AML-193 (cell line): ENCODE measurements at places on chromosomes 7 and 10.

- DNase-seq, result no peak
Measured at GRCh38 chr7:130387628-130388403, 7.5 kb downstream of the CPA1 start.

DNA sequence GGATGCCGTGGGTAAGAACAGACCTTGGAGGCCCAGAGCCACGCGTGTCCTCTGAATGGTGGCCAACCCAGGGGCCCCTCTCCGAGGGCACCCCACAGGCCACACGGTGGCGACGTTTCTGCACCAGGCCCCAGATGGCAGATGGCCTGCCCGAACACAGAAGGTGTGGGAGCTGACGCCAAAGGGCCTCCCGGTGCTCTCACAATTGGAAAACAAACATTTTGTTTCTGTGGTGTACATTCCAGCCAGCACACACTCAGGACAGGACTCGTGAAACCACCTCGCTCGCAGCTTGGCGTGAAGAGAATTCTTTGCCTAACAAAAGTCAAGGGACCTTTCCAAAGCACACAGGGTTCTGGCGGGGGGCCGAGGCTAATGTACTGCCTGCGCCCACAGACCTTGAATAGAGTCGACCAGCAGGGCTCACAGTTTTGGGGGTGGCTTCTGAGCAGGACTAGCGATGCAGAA lies 112.1 kb downstream of the FAM53B start:
- no peak for DNase-seq

GRCh38 chr7:94856643-94857042 lies 50.8 kb upstream of the PPP1R9A start:
- DNase-seq, result no peak

GRCh38 chr7:101162551-101163278 lies 2.7 kb downstream of the VGF start:
- no peak for DNase-seq

- no peak for DNase-seq
Measured at GRCh38 chr10:60289800-60290199, 99.9 kb downstream of the ANK3 start.

DNA sequence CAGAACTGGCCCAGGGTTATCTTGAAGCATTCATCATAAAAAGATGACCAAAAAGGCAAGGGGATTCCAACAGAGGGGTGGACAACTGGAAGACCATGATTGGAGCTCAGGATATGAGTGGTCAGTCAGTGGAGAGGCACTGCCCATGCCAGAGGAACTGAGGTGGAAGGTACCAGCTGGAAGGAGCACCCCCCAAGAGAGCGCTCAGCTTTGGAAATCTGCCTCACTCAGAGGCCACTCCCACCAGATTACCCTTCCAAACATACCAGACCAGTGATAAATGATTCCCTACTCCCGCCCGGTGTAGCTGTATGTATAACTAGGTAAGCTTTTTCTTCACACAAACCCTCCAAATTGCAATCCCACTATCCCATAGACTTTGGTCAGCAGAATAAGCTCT lies 257.0 kb upstream of the SLC26A5 start:
- DNase-seq, result no peak

DNA sequence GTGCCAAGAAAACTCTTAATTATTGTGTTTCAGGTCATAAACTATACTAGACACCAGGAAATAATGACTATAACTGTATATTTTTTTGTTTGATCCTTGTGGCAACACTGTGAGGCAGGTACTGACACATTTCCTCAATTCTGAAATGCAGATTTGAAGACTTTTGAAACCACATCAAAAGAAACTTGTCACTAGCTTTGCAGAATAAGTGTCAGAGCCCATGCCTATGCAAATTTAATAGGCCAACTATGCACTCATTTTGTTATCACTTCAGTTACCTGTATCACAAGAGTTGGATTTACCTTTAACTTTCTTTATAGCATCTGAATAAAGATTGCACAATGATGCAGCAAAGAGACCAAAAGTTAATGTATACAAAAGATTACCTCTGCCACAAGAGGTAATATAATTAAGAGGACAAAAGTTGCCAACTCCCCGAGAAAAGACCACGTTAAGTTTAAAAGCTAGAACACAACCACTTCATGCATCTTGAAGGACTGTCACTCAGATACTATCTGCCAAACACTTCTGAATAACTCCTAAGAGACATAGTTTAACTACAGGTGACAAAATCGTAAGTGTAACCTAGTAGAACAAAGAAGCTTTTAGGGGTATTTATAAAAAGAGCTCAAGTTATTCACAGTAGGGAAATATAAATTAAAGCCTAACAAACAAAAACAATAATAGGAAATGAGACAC lies 80.5 kb downstream of the ELAPOR2 start:
- DNase-seq, result no peak

GRCh38 chr7:111771638-111772037 lies 209.3 kb upstream of the IMMP2L start:
- no peak for DNase-seq

GRCh38 chr7:26655781-26656180 lies 208.6 kb downstream of the SKAP2 start:
- DNase-seq, result no peak

GRCh38 chr10:114138581-114138980 lies 35.4 kb downstream of the CCDC186 start:
- no peak for DNase-seq

DNA sequence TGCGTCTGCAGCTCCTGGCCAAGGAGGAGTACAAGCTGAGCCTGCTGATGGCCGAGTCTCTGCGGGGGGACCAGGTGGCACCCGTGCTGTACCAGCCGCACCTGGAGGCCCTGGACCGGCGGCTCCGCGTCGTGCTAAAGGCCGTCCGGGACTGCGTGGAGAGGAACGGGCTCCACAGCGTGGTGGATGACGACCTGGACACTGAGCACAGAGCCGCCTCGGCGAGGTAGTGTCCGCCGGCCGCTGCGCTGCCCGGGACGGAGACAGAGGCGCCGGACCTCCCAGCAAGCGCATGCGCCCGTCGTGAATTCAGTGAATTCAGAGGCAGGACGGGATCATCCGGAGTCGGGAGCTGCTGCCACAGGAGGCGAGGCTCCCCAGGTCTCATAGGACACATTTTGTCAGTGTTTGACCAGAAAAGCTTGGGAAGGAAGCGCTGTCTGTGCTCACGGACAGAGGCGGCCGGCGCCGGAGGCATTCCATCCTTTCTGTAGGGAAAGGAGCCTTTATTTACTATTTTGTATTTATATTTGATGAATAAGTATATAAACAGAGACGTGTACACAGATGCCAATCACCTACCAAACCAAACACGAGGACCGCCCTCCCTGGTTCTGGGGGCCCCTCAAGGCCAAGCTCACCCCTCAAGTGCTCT lies 30.1 kb upstream of the FOXL3 start:
- DNase-seq, result no peak

DNA sequence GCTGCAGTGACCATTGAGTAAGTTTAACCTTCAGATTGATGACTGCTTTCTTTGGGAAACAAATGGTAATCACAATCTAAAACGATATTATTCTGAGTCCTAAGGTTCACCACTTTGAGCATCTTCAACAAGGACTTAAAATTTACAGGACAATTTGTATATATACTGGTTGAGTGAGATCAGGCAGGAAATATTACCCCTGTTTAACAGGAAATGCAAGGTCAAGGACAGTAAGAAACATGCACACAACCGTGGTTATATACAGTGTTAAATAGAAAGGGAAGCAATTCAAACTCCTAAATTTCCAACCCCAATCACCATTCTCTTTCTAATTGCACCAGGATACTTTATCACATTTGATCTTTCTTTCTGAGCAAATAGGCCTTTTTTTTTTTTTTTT lies 96.1 kb downstream of the ZNF277 start:
- DNase-seq, result no peak

- peak; percentile 62 for DNase-seq
Measured at GRCh38 chr10:110207805-110208613, 604 bp downstream of the MXI1 start.

GRCh38 chr10:100153239-100153825 lies 32.5 kb downstream of the ERLIN1 start:
- DNase-seq, result no peak

DNA sequence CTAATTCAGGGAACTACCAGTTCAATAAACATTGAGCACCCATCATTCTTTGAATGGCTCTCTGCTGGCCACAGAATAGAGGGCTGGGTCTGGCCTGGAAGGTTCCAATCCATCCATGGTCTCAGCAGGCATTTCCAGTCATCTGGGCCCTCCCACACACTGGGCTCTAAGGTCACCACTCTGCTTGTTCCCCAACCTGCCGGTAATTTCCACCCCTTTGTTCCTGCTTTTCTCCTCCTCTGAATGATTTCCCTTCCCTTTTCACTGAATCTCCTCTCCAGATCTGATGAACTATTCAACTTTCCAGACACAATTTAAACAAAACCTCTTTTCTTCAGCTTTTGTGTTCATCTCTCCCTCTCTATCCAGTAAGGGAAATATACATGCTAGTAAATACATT lies 2.6 kb downstream of the BZW2 start:
- no peak for DNase-seq

- no peak for DNase-seq
Measured at GRCh38 chr7:95318501-95319100, 5.7 kb downstream of the PON1 start.

DNA sequence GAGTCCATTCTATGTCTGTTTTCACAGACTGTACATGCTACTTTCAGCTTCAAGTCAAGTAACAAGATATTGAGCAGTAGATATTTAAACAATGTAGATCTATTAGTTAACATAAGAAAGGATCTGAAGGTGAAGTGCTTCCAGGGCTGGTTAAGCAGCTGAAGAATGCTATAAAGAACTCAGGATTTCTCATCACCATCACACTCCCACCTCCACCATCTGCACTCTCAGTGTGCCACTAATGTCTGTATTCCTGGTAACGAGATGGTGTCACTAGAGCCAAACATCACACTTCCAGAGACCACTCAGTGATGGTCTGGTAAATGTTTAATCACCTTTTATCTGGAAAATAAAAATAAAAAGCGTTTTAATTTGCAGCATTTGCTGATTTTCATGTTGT lies 224.0 kb upstream of the FERD3L start:
- no peak for DNase-seq

- no peak for DNase-seq
Measured at GRCh38 chr10:106740-107139, 28.5 kb upstream of the ZMYND11 start.

DNA sequence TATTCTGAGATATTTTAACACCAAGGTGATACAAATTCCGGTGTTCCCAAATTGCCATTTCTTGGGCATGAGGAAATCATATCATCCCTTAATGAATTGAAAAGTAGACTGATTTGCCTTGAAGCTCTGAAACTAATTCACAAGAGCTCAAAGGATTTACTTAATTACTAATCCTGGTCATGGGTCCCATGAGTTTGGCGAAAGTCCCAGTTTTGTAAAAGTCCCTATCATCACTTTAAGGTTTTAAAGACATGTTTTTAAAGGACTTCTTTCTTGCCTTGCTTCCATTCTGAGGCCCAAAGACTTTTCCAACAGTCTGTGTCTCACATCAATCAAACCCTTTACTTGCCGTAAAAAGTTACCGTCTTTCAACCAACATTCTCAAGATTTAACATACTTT lies 377.9 kb downstream of the DNAJB9 start:
- no peak for DNase-seq

- no peak for DNase-seq
Measured at GRCh38 chr7:103793614-103794013, 195.8 kb downstream of the RELN start.

- DNase-seq, result no peak
Measured at GRCh38 chr7:127658970-127659630, 7.1 kb downstream of the SND1 start.

- no peak for DNase-seq
Measured at GRCh38 chr7:668139-668931, 58.2 kb upstream of the DNAAF5 start.

GRCh38 chr10:124227988-124228387 lies 134.6 kb upstream of the CHST15 start:
- no peak for DNase-seq

GRCh38 chr7:23135755-23136154 lies 30.2 kb downstream of the KLHL7 start:
- DNase-seq, result no peak

GRCh38 chr7:111841596-111842205 lies 279.4 kb upstream of the IMMP2L start:
- peak; percentile 64 for DNase-seq

- no peak for DNase-seq
Measured at GRCh38 chr7:149431486-149432120, 29.3 kb downstream of the ZNF777 start.

DNA sequence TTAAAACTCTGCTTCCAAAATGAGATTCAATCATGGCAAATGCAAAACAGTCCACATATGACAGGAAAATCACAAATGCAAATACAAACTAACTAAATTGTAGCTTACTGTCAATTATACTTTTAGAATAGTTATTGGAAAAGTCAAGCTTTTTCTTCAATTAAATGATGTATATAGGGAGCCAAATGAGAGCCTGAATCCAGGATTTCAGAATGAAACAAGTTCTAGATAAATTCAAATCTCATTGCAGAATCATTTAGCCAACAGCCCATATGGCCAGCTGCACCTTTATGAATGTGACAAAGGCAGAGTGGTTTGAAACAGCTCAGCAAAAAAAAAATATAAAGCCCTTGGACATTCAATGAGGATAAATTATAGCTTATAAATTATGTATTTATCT lies 82.2 kb upstream of the SCIN start:
- DNase-seq, result no peak

DNA sequence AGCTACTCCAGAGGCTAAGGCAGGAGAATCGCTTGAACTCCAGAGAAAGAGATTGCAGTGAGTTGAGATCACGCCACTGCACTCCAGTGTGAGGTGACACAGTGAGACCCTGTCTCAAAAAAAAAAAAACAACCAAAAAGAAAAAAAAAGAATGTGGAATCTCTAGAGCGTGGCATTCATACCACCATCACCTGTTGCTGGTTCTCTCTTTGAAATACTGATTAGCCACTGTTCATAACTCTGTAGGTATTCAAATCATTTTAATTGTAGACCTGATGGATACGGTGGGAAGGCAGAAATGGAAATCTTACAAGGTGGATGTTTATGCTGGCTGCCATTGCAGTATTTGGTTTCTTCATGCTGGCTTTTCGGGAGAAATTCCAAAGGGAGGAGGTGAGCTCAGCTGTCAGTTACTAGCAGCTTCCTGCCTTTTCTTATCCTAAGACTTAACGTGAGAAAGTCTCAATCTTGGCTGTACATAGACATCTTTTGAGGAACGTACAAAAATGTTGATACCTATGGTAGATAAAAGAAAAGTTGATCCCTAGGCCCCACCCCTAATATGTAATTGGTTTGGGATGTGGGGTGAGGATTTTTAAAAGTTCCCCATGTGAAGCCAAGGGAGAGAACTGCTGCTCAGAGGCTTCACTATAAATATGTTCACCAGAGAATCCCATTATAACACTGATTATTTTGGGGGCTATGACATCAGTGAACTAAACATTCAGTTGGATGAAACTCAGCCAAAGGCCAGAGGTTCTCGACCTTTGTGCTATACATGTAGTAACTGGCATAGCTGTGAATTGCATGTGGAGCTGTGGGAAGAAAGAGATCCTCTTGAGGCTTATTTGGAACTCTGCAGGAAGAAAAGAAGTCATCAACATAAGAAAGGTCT lies 26.9 kb upstream of the MKLN1 start:
- no peak for DNase-seq

GRCh38 chr7:138247568-138248333 lies 171.5 kb downstream of the AKR1D1 start:
- DNase-seq, result no peak
